Activated CD8-positive, alpha-beta memory T cell treated with anti-CD3 and anti-CD28 coated beads for 4 hours (primary cell): ENCODE measurements at places on chromosomes 6 and 20.

DNA sequence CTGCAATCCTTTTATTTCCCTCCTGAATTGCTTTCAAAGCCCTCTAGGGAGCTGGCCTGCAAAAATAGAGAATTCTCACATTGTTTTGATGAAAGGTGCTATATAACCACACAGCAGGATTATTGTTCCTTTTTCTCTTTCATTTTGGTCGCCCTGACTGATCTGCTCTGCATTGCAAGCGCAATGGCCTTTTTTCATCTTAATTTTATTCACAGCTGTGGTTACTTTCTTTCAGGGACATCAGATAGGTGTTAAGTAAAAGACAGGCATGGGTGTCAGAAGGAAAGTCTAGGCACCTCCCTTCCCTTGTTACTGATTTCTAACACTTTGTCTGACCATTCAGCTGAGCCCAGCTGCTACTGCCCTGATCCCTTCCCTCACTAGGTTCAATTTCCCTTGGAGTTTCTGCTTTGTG, 850.5 kb upstream of the MAP3K7 start:
- DNase-seq: no peak

DNA sequence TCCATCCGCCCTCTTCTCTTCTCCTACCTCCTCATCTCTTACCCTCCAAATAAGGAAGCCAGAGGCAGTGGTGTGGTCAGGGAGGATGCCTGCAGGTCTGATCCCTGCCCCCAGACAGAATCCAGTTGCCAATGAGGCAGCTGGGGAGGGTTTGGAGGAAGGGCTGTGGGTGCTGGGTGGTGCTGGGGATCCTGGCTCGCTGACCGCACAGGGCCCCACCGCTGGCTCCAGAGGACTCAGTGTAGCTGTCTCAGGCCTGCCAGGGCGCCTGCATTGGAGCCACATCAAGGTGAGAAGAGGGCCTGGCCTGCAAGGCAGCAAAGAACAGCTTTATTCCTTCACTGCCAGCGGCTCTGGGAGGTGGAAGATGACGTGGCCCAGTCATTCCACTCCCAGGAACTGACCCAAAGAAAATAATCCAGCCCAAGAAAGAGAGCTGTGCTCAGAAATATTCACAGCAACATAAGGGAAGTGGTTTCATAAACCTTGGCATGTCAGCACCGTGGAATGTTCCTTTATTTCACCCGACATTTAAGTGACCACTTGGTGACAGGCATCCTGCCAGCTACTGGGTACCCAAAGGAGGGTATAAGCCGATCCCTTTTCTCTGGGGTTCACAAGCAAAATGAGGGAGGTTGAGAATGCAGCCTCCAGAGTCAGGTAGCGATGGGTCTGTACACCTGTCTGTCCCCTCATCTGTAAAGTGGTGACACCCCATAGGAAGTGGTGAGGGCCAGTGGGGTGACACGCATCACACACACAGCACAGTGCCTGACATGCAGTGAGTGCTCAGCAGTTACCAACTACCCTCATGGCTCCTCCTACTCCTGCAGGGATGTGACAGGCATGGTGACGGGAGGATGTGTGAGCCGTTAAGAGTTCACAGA, 125.1 kb downstream of the SNX5 start:
- no peak for DNase-seq

GRCh38 chr6:166621114-166621540, 5.9 kb downstream of the RPS6KA2 start:
- no peak for DNase-seq

DNA sequence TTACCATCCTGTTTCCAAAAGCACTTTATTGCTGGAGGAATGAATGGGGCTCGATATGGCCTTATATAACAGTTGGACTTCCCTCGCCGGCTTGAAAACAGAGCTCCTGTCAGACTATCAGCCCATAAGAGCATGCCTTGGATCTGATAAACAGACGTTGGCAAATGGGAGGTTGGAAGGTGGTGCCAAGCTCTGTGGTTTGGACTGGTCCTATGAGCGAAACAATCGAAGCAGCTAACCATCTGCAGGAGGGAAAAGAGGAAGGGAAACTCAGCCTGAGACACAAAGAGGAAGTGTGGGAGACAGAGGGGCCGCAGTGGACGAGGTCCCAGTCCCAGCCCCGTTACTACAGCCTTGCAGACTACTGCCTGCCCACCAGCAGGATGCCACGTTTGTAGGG, 92.9 kb downstream of the TFAP2C start:
- no peak for DNase-seq

DNA sequence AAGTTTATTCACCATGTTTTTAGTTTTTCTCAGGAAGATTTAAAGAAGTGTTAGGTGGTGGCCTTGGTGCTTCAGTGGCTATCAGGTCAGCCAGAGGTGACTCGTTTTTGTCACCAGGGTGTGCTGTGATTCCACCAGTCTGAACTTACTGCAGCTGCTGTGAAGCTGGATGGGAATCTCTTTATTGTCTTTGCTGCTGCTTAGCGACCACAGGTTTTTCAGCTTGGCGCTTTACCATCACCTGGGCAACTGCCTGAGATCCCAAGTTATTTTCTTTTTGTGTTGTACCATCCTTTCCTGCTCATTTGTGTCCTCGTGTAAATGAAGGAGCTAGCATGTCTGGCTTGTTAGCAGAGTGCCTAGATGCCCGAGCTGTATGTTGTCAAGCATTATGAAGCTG, 146.9 kb downstream of the MACROD2 start:
- DNase-seq: no peak

DNA sequence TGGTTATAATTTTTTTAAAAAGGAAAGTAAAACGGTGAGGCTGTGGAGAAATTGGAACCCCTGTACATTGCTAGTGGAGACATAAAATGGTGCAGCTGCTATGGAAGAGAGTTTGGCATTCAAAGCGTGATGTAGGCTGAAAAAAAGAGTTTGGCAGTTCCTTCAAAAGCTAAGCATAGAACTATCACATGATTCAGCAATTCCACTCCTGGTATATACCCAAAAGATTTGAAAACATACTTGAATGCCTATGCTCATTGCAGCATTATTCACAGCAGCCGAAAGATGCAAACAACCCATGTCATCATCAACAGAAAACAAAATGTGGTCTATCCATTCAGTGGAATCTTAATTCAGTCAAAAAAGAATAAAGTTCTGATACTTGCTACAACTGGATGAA, 4.5 kb upstream of the SGK2 start:
- no peak for DNase-seq

- DNase-seq: no peak
These were observed 14.8 kb downstream of the AKAP12 start for GRCh38 chr6:151254451-151255081.

- no peak for DNase-seq
These were observed 63.0 kb downstream of the CHMP4B start for GRCh38 chr20:33874129-33874528.

DNA sequence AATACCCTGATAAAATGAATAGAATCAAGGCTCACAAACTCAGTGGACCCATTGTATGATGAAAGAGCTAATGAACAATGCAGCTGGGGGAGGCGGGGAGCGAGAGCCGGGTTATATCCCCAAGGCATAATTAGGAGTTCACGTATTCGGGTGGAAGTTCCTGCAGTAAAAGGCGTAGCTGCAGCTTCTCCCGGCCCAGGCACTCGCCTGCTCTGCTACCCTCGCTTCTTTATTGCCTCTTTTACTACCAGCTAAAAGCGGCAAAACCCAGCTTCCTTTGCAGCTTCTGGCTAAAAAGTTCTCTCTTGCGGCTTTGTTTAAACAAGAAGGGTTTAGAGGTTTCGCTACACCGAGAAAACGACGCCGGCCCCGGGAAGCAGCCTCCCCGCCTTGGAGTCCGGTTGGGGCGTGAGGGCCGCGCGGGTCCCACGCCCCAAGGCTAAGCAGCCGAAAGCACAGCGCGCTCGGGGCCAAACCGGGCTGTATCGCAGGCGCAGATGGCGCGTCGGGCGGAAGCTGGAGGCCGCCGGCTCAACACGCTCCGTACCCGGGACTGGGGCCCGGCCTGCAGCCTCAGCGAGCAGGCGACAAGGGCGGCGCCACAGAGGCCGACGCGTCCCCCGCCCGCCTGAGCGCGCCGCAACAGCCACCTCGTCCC, 1.6 kb downstream of the ZBTB2 start:
- DNase-seq: no peak

DNA sequence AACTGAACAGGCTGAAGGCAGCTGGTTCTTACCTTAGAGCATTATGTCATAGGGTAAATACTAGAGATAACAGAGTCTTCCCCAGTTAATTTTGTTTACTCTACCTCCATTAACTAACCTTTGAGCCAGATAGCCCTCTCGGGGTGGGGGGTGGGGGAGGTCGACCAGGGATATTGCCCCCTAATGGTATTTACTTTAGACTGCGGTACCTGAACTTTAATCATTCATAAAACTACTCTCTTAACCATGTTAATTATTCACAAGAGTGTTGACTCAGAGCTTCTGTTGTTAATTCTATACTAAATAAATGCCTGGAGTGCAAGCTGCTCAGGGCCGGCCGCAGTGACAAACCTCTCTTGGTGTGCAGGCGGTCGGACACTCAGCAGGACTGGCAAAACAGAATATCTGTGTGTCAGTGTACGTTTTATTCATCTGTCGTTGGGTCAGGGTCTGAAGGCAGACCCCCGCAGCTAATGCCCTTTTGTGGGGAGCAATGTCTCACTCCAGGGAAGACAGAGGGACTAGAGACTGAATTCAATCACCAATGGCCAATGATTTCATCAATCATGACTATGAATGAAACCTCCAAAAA, 152.4 kb upstream of the COL21A1 start:
- DNase-seq: no peak

- no peak for DNase-seq
These were observed 23.3 kb upstream of the TOP1 start for GRCh38 chr20:41005361-41005729.

- no peak for DNase-seq
These were observed 24.6 kb downstream of the DSTN start for GRCh38 chr20:17594443-17594842.

DNA sequence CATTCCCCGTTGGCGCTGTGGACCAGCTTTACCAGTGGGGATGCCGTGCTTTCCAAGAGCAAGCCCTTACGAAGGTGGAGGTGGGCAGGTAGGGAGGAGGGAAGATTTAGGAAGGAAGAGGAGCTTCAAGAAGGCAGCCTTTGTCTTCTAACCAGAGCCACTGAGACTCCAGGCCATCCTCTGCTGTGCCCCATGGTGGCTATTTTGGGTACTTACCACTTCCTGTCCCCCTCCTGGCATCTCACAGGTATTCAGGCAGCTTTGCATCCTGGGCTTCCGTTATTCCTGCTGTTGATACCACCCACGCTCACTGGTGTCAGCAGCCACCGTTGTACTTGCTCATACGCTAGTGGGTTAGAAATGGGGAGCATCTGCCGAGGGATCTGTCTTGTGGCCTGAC, 22.9 kb downstream of the ERMARD start:
- no peak for DNase-seq

DNA sequence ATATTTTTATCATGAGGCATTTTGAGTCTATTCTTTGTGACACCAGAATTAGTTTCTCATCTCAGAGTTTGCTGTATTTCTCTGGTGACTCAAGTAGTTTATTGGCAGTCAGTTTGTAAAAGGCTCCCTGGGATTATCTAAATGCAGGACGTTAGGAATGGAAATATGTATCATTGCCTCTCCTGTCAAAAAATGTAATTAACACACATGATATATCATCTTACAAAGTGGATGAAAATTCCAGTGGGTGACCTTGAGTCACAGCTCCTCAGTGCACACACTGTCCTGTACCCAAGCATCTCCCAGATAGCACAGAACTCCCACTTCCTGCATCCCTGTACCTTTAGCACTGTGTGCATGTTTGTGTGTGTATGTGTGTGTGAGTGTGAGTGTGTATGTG, 258.6 kb downstream of the LAMA2 start:
- DNase-seq: no peak

GRCh38 chr6:96816301-96816817, 20.9 kb downstream of the GPR63 start:
- DNase-seq: no peak

- DNase-seq: no peak
These were observed 47.2 kb downstream of the KCNS1 start for GRCh38 chr20:45053430-45054351.

DNA sequence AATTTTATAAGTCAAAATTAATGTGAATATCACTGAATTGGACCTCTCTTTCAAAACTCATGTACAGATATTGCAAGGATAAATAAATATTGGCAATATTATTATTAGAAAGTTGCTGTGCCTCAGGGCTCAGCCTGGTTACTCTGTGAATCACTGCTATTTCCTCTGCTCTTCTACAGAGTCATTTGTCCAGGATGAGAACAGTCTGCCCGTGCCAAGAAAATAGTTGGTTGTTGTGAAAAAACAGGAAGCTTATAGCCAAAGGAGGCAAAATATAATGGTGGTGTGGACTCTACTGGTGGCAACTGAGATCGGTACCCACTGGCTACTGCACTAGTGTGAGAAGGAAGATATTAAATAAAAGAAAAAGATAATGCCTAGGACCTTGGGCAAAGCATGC, 93.6 kb downstream of the RIMS1 start:
- no peak for DNase-seq

DNA sequence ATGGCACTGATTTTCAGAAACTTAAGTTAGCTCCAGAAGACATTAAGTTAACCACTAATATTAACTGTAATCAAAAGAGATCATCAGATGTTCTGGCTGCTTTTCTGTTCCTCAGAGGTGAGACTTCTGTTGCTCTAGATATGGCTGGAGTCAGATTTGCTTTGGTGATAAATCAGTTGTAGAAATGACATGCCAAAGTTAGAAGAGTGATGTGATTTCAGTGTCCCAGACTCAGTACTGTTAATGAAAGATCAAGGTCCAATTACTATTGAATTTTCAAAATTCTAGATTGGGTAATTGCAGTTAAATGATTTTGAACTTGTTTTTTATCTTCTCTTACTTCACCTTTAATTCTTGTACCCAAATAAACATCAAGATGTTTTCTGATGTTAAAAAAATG, 402.4 kb upstream of the SYNCRIP start:
- DNase-seq: no peak

- DNase-seq: no peak
These were observed 9.5 kb downstream of the AHI1 start for GRCh38 chr6:135488023-135488422.

DNA sequence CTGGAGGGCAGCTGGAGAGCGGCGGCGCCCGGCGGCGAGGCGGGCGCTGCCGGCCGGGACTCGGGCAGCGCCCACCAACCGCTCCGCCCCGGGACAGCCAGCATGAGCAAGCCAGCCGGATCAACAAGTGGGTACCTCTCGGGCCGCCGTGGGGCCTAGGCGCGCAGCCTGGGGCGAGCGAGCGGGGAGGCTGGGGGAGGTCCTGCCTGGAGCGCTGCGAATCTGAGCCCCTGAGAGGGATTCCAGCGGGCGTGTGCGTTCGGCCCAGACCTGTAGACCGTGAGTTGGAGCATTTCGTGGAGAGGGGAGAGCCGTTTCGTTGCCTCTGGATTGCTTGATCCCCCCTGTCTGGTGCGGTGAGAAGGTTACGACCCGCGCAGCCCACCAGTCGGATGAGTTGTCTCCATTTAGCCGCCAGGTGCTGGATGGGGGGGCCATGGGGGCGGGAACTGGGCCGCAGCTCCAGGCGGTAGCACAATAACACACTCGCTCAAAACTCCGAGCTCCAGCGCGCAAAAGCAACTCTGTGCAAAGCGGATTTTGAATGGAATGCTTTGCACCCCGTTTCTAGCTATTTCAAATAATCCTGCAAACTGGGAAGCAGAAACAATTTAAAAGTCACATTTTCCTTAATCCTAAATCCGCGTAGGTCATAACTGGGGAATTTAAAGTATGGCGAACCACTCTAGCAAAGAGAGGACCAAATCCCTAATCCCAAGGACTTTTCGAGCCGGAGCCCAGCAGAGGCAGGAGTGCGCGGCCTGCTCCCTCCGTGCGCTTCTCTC, 1.0 kb downstream of the NR2E1 start:
- no peak for DNase-seq

- DNase-seq: no peak
These were observed 100.8 kb downstream of the TULP4 start for GRCh38 chr6:158413028-158413427.
